ENCODE measurements at places on chromosomes 5 and 9. TPM values are rescaled to one million over a fixed set of nuclear protein-coding genes. Genes with fewer than 3 reads are reported as not detected.

Gene PCDHB10
- 1.4 TPM for polyA plus RNA-seq

Gene ZNF346
- polyA plus RNA-seq = 19.6 TPM

Gene SPINK13
- not detected for polyA plus RNA-seq

Gene LHX3
- not detected for polyA plus RNA-seq

Gene MED22
- 23.0 TPM for polyA plus RNA-seq

Gene MAPK9
- polyA plus RNA-seq = 23.9 TPM

Gene SPATA31E1
- polyA plus RNA-seq = not detected

Gene FAM13B
- polyA plus RNA-seq = 18.2 TPM

Gene SPINK4
- not detected for polyA plus RNA-seq

Gene FXN
- polyA plus RNA-seq = 15.7 TPM

Gene TMEM171
- polyA plus RNA-seq = 7.6 TPM

Gene AIF1L
- 0.26 TPM for polyA plus RNA-seq

Gene PCA3
- 0.21 TPM for polyA plus RNA-seq

Gene SH3TC2
- 1.1 TPM for polyA plus RNA-seq

Gene ELAVL2
- polyA plus RNA-seq = 0.15 TPM

All from SK-N-SH (cell line).